Activated naive CD4-positive, alpha-beta T cell (primary cell): ENCODE measurements at places on chromosomes 1 and 21.

DNA sequence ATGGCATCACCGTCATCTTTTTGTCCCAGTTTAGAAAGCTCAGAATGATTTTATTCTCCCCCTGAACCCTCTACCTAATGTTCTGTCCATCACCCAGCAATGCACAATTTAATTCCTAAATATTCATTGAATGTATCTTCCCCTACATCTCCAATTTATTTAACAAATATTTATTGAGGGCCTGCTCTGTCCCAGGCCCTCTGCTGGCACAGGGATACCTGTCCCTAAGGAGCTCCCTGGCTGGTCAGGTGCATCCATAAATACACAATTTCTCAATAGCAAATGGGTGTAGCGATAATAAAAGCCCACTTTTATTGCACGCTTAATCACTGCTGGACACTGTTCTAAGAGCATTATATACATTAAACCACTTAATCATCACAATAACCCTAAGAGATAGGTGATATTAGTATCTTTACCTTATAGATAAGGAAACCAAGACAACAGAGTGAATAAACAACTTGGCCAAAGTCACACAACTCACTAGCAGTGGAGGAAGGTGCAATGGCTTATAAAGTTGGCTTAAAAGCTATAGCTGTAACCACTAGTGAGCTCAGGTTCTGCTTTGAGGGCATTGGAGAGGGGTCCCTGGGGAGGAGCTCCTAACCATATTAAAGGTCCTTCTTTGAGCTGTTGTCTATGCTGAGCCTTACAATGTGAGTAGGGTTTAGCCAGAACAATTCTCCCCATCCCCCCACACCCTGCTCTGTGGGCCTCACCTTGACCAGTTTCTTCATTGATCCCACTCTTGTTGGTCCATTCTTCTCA is 126.3 kb upstream of the JUN start:
- DNase-seq, result no peak

DNA sequence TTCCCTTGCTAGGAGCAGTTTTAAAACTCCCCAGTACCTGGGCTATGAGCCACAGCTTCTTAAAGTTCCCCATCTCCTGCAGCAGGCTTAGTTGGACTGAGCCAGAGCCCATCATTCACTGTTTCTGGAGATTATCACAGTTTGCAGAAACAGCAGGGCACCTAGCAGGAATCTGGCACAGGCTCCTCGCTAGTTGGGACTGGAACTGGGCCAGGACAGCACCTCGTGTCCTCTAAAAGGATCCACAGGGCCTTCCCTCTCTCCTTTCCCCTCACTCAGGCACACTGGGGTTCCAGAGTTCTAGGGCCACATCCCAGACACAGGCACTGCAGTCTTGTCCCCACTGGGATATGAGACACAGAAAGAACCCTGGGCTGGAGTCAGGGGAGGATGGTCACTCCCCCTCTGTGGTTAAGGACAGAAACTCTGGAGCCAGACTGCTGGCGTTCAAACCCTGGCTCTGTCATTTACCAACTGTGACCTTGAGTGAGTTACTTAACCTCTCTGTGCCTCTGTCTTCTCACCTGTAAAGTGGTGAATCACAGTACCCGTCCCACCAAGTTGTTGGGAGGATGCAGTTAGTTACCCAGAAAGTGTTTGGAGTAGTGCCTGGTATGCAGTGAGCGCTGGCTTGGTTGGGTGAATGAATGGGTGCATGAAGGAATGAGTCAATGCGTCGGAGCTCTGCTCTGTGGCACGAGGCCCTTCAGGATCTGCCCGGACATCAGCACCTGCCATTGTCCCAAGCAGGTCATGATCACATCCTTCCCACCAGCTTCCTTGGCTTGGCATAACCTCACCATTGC is 18.8 kb upstream of the ECE1 start:
- no peak for DNase-seq

DNA sequence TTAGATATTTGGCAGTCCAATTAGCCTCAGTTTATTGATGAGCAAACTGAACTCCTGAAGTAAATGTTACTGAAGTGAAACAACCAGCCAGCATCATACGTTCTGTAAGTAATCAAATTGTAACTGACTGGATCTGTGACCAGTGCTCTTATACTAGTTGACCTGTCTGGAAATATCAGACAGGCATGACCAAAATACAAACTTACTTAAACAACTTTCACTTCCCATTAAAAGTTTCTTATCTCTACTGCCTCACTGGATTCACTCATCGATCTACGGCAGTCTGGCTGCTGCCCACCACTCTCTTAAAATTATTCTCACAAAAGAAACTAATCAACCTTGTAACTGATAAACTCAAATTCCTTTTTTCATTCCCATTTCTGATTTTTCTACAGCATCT is 56.4 kb downstream of the WDR3 start:
- DNase-seq, result no peak

GRCh38 chr1:65942476-65942875 is 149.8 kb downstream of the PDE4B start:
- DNase-seq, result no peak
